ENCODE measurements at places on chromosomes 2 and 18.

GRCh38 chr2:62217970-62218369 is 22.1 kb downstream of the B3GNT2 start:
- DNase-seq = no peak

DNA sequence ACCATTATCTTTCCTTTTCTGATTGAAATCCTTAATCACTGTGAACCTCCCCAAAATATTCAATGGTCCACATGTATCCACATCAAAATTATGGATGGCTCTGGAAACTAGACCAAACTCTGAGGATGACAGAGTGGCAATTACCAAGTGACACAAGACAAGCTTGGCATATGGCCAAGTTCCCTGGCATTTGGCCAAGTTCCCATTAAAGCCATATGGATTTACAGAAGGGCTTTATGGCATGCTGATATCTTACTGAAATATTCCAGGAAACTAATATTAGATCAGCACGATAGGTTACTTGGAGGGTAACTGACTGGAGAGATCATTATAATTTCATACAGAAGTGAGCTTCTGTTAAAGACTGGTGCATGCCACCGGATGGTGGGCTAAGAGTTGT is 21.9 kb upstream of the CERS6 start:
- DNase-seq = peak; percentile 96

GRCh38 chr2:187138265-187138664 is 289.3 kb upstream of the ZSWIM2 start:
- DNase-seq = no peak

DNA sequence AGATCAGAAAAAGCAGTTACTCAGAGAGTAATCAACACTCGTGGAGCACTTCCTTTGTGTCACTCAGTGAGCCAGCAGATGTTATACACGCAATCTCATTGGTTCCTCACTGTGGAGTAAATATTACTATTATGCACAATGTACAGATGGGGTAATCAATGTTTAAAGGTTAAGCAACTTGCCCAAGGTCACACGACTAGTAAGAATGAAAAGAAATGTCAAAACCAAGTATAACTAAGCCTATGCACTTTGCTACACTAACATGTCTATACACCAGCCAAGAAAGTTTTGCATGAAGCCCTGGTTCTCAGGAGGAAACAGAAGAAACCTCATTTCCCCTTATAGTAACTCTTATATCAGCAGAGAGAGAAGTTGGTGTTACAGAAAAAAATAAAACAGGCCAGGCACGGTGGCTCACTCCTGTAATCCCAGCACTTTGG is 5.4 kb downstream of the METTL21A start:
- DNase-seq = no peak

DNA sequence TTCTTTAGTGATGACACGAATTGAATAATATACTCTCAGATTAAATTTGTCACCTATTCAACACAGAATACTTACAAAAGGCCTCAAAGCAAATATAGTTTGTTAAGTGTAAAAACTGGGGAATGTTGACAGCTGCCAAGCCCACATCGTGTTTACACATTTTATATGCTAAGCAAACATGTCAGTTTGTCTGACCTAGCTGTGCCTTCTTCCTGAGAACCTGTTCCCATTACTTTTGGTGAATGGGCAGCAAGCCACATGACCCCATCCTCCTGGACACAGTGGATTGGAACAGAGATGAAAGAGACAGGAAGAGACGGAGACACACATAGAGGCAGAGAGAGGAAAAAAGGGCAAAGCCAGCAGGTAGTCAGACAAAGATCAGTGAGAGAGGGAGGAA is 22.9 kb upstream of the CUL3 start:
- no peak for DNase-seq

- DNase-seq = peak; percentile 20
Observed at GRCh38 chr18:42131066-42131929, 176.3 kb downstream of the PIK3C3 start.

DNA sequence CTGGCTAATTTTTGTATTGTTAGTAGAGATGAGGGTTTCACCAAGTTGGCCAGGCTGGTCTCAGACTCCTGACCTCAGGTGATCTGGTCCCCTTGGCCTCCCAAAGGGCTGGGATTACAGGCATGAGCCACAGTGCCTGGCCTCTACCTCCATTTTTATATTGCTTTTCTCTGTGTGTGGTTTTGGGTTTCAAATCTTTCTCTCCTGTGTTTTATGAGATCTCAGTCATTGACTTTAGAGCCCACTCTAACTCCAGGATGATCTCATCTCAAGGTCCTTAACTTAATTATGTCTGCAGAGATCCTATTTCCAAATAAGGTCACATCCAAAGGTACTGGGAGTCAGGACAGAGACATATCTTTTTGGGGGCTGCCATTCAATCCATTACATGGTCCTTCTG is 24.7 kb downstream of the ARL4C start:
- DNase-seq = no peak

DNA sequence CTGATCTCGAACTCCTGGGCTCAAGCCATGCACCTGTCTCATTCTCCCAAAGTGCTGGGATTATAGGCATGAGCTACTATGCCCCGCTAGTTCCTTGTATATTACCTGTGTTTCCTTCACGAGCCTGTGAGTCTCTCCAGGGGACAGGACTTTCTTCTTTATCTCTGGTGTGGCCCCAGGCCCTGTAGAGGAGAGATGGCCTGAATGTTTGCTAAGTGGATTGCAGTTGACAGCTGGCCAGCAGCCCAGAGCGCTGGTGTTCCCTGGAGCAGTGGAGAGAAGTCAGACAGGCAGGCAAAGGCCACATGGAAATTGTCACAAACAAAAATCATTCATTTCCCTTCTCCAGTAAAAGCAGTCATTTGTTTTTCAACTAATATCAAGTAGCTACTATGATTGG is 17.9 kb downstream of the LPIN1 start:
- no peak for DNase-seq

GRCh38 chr2:140641163-140641562 is 1489.7 kb downstream of the LRP1B start:
- no peak for DNase-seq

DNA sequence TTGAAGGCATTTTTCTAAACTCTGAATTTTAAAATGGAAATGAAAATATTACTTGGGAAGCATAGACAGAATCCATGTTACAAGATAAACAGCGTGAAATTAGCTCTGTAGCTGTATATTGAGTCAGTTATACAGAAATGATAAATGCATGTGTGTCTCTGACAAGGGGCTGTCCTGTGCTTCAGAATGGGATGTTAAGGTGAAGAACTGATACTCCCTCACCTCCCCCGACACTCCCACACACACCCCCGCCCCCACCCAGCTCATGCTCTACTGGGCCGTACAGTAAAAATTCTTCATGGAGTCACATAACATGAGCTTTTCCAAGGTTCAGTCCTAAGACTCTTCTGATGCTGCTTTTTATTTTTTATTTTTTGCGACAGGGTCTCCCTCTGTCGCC is 869 bp upstream of the THUMPD2 start:
- DNase-seq = no peak

DNA sequence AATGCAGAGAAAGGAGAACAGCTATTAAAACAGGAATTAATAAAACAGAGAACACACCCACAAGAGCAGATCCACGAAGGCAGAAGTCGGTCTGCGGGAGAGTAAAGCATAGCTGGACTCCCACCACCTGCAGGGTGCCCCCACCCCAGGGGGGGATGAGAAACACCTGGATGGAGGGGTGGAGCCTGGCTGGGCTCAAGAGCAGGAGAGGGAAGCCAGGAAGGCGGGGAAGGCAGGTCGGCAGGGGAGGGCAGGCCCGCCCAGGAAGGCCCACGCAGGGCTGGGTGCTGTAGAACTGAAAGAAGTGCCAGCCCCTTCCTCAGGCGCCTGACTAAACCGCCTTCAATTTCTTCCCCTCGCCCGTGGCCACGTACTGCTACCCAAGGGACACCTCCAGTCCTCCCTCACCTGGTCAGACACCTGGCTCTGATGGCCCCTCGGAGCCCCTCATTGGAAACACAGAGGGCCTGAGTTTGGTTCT is 175.4 kb downstream of the HDAC4 start:
- DNase-seq = no peak

- no peak for DNase-seq
Observed at GRCh38 chr2:6392966-6393365, 472.7 kb downstream of the CMPK2 start.

GRCh38 chr2:163081754-163082153 is 243.2 kb upstream of the KCNH7 start:
- no peak for DNase-seq

GRCh38 chr2:25418944-25419677 is 77.4 kb upstream of the DNMT3A start:
- peak; percentile 68 for DNase-seq

DNA sequence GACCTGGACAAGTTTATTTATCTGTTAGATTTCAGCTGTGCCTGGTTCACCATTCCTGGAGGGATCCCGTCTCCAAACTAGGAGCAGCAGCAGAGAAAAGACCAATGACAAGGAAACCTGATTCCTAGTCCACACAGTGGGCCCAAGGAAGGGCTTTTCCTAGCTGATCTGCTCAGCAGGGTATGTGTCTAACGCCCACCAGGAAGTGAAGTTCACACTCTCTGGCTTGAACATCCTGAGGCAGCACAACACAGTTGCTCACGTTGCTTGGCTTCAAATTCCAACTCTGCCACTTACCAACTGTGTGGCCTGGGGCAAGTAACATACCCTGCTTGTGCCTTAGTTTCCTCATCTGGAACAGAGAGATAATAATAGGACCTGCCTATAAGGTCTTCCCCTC is 42.9 kb downstream of the XDH start:
- no peak for DNase-seq

DNA sequence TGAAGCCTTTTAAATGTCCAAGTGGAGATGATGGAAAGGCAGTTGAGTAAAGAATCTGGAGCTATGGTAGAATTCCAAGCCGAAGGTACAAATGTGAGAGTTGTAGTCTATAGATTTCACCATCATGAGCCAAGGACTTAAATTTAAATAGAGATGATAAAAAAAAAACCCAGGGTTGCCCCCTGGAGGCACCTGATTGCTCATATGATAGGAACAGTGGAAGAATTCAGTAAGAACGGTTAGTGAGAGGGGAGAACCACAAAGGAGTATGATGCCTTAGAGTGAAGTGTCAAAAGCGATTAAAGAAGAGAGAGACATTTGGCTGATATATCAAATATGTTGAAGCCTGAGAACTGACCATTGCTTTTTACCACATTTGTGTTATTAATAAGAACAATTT is 11.9 kb downstream of the NYAP2 start:
- no peak for DNase-seq

- no peak for DNase-seq
Observed at GRCh38 chr2:208529796-208530195, 123.2 kb downstream of the PTH2R start.

DNA sequence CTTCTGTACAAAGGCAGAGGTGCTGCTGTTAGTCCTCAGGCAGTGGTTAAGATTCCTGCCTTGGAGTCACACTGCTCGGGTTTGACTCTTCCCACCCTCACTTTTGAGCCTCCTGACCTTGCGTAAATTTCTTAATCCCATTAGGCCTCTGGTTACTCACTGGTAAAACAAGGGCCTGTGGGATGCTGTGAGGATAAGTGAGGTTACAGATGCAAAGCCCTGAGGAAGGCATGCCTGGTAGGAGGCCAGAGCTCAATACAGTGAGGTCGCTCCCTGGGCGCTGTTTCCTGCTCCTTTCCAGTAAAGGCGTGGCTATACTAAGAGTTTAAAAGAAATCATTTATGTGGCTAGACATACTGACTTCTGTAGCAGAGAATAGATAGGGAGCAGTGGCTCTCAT is 127.5 kb upstream of the TMEM200C start:
- no peak for DNase-seq

GRCh38 chr2:3780477-3781402 is 77.4 kb downstream of the DCDC2C start:
- DNase-seq = peak; percentile 84

- no peak for DNase-seq
Observed at GRCh38 chr2:11393711-11394236, 49.3 kb upstream of the ROCK2 start.

GRCh38 chr2:33678436-33678835 is 79.3 kb upstream of the FAM98A start:
- DNase-seq = no peak

- no peak for DNase-seq
Observed at GRCh38 chr2:6412533-6413091, 453.1 kb downstream of the CMPK2 start.

All from NCI-H1694 treated with DMSO at 0.1 percent for 48 hours (cell line).